Mammary epithelial cell (primary cell): ENCODE measurements at places on chromosomes 7 and 10.
A peak's percentile ranks its signal among the peaks of the same experiment; 100 is the strongest.

- DNase-seq, result no peak
Observed at GRCh38 chr10:2919016-2919415, 148.3 kb upstream of the PFKP start.

GRCh38 chr7:7720193-7720592 lies 1.8 kb upstream of the RPA3 start:
- DNase-seq, result no peak

DNA sequence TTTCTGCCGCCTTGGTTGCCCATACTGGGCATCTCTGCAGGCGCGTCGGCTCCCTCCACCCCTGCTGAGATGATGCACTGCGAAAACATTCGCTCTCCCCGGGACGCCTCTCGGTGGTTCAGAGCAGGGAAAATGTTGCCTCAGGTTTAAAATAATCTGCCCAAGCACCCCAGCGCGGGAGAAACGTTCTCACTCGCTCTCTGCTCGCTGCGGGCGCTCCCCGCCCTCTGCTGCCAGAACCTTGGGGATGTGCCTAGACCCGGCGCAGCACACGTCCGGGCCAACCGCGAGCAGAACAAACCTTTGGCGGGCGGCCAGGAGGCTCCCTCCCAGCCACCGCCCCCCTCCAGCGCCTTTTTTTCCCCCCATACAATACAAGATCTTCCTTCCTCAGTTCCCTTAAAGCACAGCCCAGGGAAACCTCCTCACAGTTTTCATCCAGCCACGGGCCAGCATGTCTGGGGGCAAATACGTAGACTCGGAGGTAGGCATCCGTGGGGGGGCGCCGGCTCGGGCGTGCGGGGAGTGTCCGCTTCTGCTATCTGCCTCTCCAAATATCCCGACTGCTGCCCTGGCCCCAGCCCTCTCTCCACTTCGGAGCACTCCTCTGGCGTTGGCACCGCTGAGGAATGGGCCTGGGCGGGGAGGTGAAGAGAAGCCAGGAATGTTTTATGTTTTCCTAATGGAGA lies at the start of gene CAV1:
Gene CAV1, plus strand, starts transcription at position 428 of the 689 bp plus-strand sequence. Its CDS starts 27 bp downstream, at position 455.
- DNase-seq, result peak; percentile 98

DNA sequence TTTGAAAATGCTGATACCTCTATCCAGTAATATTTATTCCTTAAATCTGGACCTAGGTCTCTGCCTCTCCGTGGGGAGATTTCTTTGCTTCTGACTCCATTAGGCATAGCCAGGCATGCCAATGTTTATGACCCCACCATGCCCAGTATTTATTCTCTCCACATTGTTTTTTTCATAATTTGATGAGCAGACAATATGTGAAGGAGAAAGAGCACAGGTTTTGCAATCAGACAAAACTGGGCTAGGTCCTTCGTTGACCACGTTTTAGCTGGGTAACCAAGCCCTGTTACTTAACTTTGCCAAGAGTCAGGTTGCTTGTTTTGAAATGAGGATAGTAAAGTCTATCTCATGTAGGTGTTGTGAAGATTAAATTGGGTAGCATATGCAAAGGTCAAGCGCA lies 21.6 kb upstream of the PRPS1L1 start:
- DNase-seq, result no peak

DNA sequence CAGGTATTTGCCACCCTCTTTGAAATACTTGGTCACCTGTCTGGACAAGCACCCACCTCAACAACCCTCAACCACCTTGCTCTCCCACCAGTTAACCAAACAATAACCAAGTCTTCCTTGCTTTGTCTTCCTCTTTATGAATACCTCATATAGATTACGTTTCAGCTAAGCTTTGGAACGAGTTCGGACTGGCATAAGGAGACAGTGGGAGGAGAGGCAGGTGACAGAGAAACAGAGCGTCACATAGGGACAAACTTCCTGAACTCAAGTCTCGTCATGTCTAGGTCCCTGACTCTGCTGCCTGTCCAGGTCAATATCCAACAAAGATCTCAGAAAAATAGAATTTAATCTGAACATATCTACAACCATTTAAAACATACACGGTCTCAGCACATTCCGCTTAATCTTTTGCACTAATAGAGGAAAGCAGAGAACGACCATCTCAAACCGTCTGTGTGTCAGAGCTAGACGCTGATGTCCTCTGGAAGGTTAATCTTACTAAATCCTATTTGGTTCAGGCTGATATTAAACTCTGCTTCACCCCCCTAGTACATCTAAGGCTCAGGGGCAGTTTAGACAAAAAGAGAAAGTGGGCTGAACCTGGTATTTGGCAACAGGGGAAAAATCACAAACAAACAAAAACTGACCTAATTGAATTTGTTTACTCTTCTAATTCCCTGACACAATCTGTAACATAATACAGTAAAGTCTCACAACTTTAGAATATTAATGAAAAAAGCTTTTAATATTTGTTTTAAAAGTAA lies 26.4 kb upstream of the SVOPL start:
- peak; percentile 77 for DNase-seq

- peak; percentile 17 for DNase-seq
Observed at GRCh38 chr10:112404617-112405016, 30.7 kb downstream of the ACSL5 start.

DNA sequence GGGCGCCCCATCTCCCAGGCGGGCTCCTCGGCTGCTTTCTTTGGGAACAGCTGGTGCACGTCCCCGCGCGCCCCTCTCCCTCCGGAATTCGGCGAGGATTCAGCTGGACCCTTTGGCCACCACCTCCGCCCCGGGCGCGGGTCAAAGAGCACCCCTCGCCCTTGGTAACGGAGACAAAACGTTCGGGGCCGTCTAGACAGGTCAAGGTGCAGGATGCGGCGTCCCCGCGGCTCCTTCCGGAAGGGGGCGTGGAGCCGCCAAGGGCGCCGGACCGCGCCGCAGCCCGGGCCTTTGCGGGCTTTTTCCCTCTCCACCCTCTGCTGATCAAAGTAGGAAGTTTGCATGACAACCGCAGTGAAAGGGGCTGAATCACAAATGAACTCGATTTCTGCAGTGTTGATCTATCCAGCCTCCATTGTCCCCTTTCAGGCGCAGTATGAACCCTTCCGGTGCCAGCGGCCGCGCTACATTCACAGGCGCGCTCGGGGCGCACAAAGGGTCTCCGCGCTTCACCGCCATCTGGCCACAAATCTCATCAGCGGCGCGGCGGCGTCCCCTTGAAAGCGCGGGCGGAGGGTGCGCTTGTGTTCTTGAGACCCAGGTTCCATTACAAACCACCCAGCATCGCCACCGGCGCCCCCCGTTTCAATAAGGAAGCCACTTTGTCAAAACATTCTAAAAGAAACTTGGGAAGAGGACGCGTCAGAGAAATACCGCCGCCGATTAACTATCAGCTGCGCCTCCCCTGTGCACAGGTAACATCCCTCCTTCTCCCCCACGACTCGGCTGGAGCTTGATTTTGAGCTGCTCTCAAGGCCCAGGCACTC lies 36.4 kb downstream of the CNPY1 start:
- DNase-seq, result no peak

DNA sequence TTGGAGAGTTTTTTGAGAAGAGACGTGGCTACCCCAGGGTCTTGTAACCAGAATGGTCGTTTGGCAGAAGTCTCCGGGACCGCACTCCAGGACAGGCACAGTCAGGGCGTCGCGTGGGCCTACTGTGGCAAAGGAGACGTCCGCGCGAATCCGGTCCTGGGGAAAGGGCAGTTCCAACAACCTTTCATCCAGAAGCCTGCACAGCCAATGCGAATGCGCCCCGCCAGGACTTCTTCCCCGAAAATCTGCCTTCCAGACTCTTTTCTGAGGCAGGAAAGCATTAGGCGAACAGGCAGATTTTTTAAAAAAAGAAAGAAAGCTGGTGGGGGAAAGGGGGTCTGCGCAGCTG lies 2.0 kb downstream of the HPSE2 start:
- DNase-seq, result no peak

- no peak for DNase-seq
Observed at GRCh38 chr10:95544783-95545500, 16.2 kb downstream of the SORBS1 start.

- DNase-seq, result no peak
Observed at GRCh38 chr7:144534196-144534595, 130.7 kb upstream of the NOBOX start.

DNA sequence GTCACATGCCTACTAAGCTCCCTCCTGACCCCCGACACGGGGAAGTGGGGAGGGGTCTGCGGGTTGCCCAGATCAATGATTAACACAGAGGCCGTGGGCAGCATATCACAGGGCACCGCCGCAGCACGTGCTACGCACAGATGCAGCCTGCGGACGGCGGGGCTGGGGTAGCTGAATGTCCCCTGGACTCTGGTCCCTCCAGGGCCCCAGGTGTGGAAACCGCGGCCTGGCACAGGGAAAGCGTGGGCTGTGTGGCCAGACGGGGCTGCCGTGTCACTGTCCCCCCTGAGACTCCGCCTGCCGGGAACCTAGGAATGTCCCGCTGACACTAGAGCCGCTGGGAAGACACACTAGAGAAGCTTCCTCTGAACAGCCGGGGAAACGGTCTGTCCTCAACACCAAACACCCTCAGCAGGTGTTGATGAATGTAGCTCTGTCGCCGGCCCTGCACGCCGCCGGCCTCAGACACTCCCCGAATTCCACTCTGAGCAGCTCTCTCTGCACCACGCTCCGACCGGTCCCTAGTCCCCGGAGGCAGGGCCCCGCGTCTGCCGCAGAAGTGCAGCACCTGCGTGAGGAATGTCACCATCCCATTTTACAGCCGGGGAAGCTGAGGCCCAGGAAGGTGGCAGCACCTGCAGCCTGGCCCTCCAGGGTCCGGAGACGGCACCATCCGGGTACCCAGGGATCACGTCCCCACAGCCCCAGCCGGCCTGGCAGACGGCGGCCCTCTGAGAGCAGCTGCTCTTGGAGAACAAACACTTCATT lies 33.4 kb upstream of the PDGFA start:
- no peak for DNase-seq

DNA sequence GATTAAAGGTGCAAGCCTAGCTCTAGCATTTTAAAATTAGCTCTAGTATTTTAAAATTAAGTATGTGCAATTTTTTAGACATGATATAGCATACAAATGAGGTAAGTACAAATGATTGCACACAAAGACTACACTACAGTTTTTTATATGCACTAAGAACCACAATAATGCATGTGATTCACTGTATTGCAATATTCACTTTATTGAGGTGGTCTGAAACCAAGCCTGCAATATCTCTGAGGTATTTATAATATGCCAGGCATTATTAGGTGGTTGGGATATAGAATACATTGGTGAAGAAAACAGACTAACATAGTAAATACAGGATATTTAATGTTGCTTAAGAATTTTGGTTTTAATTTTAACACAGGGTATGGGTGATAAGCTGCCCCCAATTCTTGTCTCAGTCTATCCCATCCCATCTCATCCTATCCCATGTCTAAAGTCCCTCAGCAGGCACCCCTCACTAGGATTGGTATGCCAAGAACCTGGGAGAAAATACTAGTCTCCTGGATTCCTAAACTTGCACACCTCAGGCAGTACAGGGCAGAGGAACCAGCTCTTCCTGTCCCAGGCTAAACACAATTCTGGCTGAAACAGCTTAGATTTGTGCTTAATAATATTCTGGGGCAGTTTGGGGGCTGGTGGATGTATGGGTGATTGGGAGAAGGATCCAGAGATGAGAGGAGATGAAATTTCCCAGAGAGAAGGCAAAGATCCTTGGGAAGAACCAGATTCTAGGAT lies 90.4 kb downstream of the HIPK2 start:
- peak; percentile 6 for DNase-seq

- DNase-seq, result no peak
Observed at GRCh38 chr7:43071604-43072003, 40.8 kb upstream of the HECW1 start.

GRCh38 chr7:97512441-97513207 lies 219.3 kb upstream of the TAC1 start:
- no peak for DNase-seq

- no peak for DNase-seq
Observed at GRCh38 chr10:123557366-123558108, 108.6 kb upstream of the GPR26 start.

- DNase-seq, result no peak
Observed at GRCh38 chr7:142356166-142356565, 98.3 kb upstream of the PRSS58 start.

GRCh38 chr10:133523631-133524203 lies 3.4 kb upstream of the CYP2E1 start:
- DNase-seq, result peak; percentile 82

DNA sequence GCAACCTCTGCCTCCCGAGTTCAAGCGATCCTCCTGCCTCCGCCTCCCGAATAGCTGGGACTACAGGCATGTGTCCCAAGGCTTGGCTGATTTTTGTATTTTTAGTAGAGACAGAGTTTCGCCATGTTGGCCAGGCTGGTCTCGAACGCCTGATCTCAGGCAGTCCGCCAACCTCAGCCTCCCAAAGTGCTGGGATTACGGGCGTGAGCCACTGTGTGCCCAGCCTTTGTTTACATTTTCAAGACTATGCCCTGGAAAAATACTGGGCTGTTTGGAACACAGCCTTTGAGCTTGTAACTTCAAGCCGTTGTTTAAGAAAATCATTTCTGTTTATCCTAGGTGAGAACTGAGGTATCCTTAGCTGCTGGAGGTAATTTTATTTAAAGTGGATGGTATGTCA lies 1.9 kb downstream of the ZKSCAN1 start:
- no peak for DNase-seq

DNA sequence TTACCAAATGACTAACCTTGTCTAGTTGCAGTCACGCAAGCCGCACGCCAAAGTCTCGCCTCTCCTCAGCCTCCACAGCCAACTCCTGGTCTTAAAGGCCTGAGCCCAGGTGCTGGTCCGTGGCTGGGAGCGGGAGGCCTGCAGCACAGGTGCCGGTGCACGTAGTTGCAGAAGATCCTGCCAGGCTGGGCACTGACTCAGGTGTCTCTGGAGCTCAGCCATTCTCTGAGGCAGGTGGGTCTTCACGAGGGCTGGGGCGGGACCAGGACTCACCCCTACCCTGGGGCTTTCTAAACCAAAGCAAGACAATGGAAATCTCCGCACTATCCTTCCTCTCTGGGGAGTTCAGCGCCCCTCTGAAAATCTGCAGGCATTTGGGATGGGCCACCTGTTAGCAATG lies 216.4 kb downstream of the MLLT10 start:
- DNase-seq, result no peak

GRCh38 chr7:110168010-110168409 lies 922.9 kb upstream of the LRRN3 start:
- no peak for DNase-seq

- no peak for DNase-seq
Observed at GRCh38 chr7:127322351-127322750, 69.6 kb upstream of the GRM8 start.

GRCh38 chr10:96688789-96689188 lies 31.5 kb downstream of the PIK3AP1 start:
- DNase-seq, result no peak
